Activated T-cell treated with anti-CD3 and anti-CD28 coated beads, Interleukin-2, amount 50 U/mL, for 24 hours (primary cell): ENCODE measurements at places on chromosomes 12 and 14.

DNA sequence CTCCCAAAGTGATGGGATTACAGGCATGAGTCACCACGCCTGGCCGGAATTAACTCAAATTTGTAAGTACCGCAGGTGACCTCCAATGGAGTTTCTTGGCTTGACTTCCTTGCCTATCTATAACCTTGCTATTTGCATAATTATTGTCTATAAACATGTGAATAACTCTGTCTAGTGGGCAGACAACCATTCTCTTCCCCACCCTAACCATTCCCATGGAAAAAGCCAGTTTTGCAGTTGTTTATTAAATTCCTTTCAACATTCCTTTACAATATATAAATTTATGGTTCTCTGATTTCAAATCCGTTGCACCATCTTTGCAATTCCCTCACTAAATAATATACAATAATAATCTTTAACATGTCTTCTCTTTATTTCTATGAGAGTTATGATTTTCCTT, 61.0 kb upstream of the ZDHHC17 start:
- no peak overlapping the region for H3K27ac ChIP-seq
- DNase-seq, result no peak
- no peak overlapping the region for H3K4me3 ChIP-seq
- peaks cover 5% of the 10 kb centered on the region for H3K4me1 ChIP-seq

- no peak overlapping the region for H3K27ac ChIP-seq
- H3K27me3 ChIP-seq, result peaks cover 66% of the 10 kb centered on the region
- H3K36me3 ChIP-seq, result no peaks in the 10 kb centered on the region
- no peak for DNase-seq
These were observed 12.3 kb downstream of the FIGNL2 start for GRCh38 chr12:51836041-51836826.

- peaks cover 2% of the 10 kb centered on the region for H3K4me1 ChIP-seq
- no peak for DNase-seq
- H3K27ac ChIP-seq, result no peak overlapping the region
- H3K4me3 ChIP-seq, result no peak overlapping the region
- H3K27me3 ChIP-seq, result no peaks in the 10 kb centered on the region
These were observed 58.6 kb downstream of the GXYLT1 start for GRCh38 chr12:42086031-42086430.

DNA sequence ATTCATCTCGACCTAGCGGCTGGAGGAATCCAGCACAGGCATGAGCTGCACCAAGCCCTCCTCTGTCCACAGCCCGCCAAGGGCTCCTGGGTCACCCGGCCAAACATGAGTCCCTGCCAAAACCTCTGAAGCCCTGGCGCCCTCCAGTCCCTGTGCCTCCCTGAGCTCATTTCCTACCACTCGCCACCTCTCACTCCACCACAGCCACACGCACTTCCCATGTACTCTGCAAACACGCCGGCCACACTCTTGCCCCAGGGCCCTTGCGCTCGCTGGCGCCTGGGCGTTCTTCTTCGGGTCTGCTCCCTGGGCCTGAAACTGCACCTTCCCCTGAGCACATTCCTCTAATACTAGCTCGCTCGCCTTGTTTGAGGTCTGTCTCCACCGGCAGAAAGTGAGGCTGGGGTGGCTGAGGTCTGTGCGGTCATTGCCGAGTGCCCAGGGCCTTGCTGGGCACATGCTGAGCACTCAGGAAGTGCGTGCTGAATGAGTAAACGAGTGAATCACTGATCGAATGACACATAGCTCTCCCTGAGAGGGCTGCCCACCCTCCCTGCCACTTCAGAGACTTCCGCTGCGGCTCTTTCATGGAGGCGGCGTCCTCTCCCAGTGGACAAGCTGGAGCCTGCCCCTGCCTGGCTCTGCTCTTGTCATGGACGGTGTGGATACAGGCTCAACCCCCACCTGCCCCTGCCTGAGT, 33.7 kb upstream of the DLK1 start:
- no peak overlapping the region for H3K4me3 ChIP-seq
- DNase-seq, result no peak
- no peaks in the 10 kb centered on the region for H3K4me1 ChIP-seq
- H3K27ac ChIP-seq, result no peak overlapping the region
- H3K27me3 ChIP-seq, result peaks cover 34% of the 10 kb centered on the region

DNA sequence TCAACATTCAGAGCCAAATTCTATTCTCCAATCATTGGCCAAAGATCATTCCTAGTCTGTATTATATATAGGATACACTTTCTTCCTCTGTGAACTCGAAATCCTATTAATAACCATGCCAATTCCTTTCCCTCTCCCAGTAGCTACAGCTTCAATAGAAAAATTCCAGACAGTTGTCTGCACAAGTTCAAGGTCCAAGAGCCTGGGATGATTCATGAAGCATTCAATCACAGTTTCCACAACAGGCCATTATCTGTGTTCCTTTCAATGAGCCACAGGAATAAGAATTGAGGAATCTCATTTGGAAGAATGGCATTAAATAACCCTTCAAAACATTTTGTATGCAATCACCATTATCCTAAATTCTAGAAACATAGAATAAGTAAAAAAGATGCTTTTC, 437.4 kb downstream of the RMST start:
- no peak for DNase-seq
- no peak overlapping the region for H3K27ac ChIP-seq
- H3K4me3 ChIP-seq, result no peak overlapping the region
- no peaks in the 10 kb centered on the region for H3K27me3 ChIP-seq
- no peaks in the 10 kb centered on the region for H3K36me3 ChIP-seq

- H3K27ac ChIP-seq, result no peak overlapping the region
- no peaks in the 10 kb centered on the region for H3K4me1 ChIP-seq
- H3K4me3 ChIP-seq, result no peak overlapping the region
These were observed 78.3 kb downstream of the GSC start for GRCh38 chr14:94691660-94692034.

GRCh38 chr12:120971299-120972180, 6.8 kb upstream of the HNF1A start:
- H3K27me3 ChIP-seq, result no peaks in the 10 kb centered on the region
- no peak overlapping the region for H3K4me3 ChIP-seq
- DNase-seq, result peak; percentile 36
- H3K27ac ChIP-seq, result no peak overlapping the region
- H3K4me1 ChIP-seq, result peaks cover 4% of the 10 kb centered on the region

GRCh38 chr12:110316861-110317260, 35.8 kb downstream of the ATP2A2 start:
- peak overlapping the region; percentile 86 for H3K27ac ChIP-seq
- no peak for DNase-seq
- peaks cover 59% of the 10 kb centered on the region for H3K4me1 ChIP-seq
- no peaks in the 10 kb centered on the region for H3K27me3 ChIP-seq
- H3K36me3 ChIP-seq, result peaks cover 76% of the 10 kb centered on the region

DNA sequence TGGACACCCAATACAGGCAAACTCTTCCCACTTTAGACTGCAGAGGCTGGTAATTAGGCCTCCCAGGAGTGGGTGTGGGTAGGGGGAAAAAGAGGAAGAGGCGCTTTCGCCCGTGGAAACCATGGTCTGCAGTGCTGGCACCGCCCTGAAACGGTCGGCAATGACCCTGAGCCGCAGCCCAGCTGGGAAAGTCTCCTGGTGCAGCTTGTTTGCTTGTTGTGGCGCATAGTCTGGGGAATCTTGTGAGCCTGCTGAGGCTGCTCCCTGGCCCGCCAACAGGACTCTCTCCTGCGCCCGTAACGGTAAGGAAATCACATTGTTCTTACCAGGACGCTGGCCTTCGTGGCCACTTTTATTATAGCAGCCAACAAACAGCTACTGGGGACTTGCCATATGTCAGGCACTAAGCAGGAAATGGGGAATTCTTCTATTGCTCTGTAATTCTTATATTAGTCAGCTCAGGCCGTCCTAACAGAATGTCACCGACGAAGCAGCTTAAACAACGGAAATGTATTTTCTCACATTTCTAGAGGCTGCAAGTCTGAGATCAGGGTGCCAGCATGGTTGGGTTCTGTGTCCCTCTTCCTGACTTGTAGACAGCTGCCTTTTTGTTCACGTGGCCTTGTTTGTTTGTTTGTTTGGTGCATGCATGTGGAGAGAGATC, 52.5 kb upstream of the RIN3 start:
- no peak for DNase-seq
- no peak overlapping the region for H3K4me3 ChIP-seq
- H3K27me3 ChIP-seq, result no peaks in the 10 kb centered on the region
- H3K27ac ChIP-seq, result peak overlapping the region; percentile 34
- no peaks in the 10 kb centered on the region for H3K36me3 ChIP-seq

DNA sequence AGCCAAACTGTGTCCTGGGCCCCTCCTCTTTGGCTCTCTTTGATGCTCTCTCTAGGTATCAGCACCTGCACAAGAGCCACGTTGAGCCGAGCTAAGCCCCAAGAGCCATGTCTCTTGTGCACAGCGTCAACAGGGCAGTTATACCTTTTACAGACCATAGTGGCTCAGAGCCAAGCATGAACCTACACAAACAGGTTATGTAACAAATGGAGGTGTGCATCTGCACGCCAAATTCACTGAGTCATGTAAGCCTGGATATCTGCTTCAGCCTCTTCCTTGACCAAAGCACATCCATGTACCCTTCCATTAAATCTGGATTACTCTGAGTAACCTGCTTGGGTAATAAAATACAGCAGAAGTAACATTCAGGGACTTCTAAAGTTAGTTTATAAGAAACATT, 509.7 kb downstream of the NAV3 start:
- no peaks in the 10 kb centered on the region for H3K27me3 ChIP-seq
- H3K27ac ChIP-seq, result no peak overlapping the region
- no peaks in the 10 kb centered on the region for H3K4me1 ChIP-seq
- H3K36me3 ChIP-seq, result no peaks in the 10 kb centered on the region

- no peak overlapping the region for H3K27ac ChIP-seq
- H3K27me3 ChIP-seq, result no peaks in the 10 kb centered on the region
- no peaks in the 10 kb centered on the region for H3K36me3 ChIP-seq
- H3K4me1 ChIP-seq, result no peaks in the 10 kb centered on the region
- H3K4me3 ChIP-seq, result no peak overlapping the region
- DNase-seq, result no peak
These were observed 860.9 kb upstream of the MDGA2 start for GRCh38 chr14:48536318-48536717.

GRCh38 chr12:8615206-8615605, 2.5 kb upstream of the AICDA start:
- no peaks in the 10 kb centered on the region for H3K36me3 ChIP-seq
- no peaks in the 10 kb centered on the region for H3K27me3 ChIP-seq
- peaks cover 3% of the 10 kb centered on the region for H3K4me1 ChIP-seq
- DNase-seq, result no peak
- no peak overlapping the region for H3K4me3 ChIP-seq

DNA sequence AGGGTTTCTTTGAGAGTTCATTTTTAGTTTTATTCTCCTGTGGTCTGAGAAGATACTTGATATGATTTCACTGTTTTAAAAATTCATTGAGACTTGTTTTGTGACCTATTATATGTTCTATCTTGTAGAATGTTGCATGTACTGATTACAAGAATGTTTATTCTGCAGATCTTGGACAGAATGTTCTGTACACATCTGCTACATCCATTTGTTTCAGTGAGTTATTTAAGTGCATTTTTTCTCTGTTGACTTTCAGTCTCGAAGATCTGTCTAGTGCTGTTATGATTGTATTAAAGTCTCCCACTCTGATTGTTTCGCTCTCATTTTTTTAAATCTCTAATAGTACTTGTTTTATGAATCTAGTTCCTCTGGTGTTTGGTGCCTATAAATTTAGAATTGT, 1319.8 kb downstream of the TMEM121 start:
- H3K4me3 ChIP-seq, result peak overlapping the region; percentile 3
- peaks cover 47% of the 10 kb centered on the region for H3K4me1 ChIP-seq
- H3K36me3 ChIP-seq, result peaks cover 6% of the 10 kb centered on the region
- no peaks in the 10 kb centered on the region for H3K27me3 ChIP-seq
- no peak for DNase-seq

DNA sequence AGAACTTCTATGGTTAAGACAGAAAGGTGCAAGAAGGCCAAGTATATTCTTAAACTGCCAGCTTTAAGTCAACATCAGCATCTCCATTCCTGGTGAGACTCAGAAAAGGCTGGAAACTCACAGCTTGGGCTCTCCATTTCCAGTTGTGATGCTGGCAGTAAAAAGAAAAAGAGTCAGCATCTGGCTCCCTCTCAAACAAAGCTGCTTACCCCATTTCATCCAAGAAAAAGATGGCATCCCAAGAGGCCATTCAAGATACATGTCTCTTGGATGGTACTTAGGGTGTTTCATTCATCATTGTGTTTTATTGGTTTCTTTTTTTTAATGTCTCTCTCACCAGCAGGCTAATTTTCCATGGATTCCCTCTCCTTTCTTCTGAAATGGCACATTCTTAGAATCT, 61.9 kb downstream of the DCAF5 start:
- no peak for DNase-seq
- H3K27me3 ChIP-seq, result no peaks in the 10 kb centered on the region
- peaks cover 18% of the 10 kb centered on the region for H3K4me1 ChIP-seq
- H3K27ac ChIP-seq, result no peak overlapping the region

DNA sequence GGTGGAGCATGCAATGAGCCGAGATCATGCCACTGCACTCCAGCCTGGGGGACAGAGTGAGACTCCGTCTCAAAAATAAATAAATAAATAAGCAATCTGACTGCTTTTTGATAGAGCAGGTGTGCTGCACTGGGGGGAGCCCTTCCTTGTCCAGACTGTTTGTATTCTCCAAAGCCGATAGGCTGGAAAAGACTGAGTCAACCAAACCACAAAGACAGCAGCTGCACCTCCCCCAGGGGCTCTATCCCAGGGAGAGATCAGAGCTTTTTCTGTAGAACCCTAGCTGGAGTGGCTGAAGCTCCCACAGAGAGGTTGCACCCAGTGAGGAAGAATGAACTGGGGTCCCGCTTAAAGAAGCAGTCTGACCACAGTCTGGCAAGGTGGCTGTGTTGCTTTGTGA, 45.8 kb upstream of the LALBA start:
- H3K36me3 ChIP-seq, result no peaks in the 10 kb centered on the region
- H3K27ac ChIP-seq, result no peak overlapping the region
- H3K4me3 ChIP-seq, result no peak overlapping the region
- DNase-seq, result no peak
- peaks cover 4% of the 10 kb centered on the region for H3K4me1 ChIP-seq

- H3K4me3 ChIP-seq, result no peak overlapping the region
- no peaks in the 10 kb centered on the region for H3K27me3 ChIP-seq
- no peaks in the 10 kb centered on the region for H3K36me3 ChIP-seq
- H3K4me1 ChIP-seq, result no peaks in the 10 kb centered on the region
These were observed 62.1 kb upstream of the KIF21A start for GRCh38 chr12:39505023-39505422.

DNA sequence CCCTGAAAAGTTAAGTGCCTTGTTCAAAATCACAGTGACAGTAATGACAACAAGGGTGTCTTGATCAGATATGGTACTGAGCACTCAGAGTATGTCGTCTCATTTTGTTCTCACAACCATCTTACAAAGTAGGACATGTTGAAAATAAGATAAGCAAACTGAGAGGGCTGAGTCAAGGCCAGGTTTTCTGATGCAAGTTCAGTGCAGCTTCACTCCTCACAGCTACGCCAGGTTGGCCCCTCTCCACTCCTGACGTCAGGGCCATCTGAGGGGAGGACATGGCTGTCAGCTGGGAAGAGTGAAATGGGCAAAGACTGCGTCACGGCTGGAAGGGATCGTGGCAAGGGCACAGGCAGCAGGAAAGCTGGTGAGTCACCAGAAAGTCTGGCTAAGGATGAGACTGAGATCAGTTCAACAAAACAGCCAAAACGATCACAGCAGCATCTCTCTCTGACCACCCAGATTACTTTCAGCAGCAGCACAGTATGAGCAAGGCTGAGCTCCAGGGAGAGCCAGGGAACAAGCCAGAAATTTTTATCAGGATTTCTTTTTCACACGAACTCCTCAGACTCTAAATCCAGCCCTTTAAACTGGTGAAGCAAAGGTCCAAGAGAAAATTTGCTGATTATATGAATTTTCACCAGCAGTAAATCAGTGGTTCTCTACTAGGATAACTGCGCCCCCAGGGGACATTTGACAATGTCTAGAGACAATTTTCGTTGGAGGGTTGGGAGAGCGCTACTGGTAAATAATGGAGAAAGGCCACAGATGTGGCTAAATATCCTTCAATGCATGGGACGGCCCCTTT, 297.9 kb upstream of the AMIGO2 start:
- H3K27ac ChIP-seq, result peak overlapping the region; percentile 56
- H3K4me1 ChIP-seq, result peaks cover 51% of the 10 kb centered on the region
- no peaks in the 10 kb centered on the region for H3K27me3 ChIP-seq
- no peak for DNase-seq
